ENCODE measurements at places on chromosomes 4 and X. TPM values are rescaled to one million over a fixed set of nuclear protein-coding genes. Genes with fewer than 3 reads are reported as not detected.

GRCh38 chrX:22742174-22742573 lies 257.6 kb upstream of the DDX53 start:
- DNase-seq = no peak

GRCh38 chr4:122577808-122578781 lies 42.8 kb downstream of the IL21 start:
- DNase-seq = peak; percentile 88

DNA sequence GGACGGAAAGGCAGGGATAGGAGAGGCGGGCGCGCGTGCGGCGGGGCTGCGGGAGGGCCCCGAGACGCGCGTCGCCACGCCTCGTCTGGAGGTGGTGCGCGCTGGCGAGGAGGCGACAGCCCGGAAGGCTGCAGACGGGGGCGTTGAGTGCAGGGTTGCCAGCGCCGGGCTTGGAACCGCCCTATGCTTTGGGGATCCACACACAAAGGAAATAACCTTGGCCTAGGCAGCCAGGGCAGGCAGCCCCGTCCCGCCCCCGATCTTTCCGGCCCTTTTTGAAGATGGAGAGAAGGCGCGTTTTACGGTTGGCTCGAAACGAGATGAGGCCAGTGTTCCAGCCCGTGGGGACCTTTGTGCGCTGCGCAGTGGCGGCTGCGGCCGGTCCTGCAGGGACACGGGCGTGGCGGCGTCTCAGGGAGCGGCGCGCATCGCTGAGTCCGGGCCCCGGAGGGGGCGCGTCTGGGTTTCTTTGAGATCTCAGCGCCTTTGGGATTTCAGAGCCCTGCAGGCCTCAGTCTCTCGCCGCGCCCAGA lies 50.8 kb upstream of the TRIM2 start:
- DNase-seq = peak; percentile 93

EVC gene
- total RNA-seq = 1.5 TPM

DNA sequence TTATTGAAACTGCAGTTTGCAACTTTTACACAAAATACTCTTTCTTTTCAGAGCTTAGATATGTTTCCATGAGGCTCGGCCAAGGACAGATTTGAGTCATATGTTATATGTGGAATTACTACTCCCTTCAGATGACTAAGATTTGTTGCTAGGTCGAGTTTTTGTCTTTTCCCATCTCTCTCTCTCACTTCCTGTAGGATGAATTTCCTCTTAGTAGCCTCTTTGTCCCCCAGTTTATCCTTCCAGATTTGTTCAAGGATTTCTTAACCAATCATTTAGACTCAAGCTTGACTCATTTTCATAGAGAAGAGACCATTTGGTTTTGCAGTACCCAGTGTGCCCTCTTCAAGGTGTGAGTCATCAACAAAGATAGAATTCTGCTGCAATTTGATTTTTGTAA lies 209.2 kb downstream of the GLUD2 start:
- DNase-seq = no peak

FANCB gene
- 1.6 TPM for total RNA-seq

- peak; percentile 39 for DNase-seq
These were observed 83.6 kb downstream of the CCNG2 start for GRCh38 chr4:77240469-77241066.

SLC2A9 gene
- 3.6 TPM for total RNA-seq

NXF2 gene
- total RNA-seq = not detected

IBSP gene
- total RNA-seq = not detected

DNA sequence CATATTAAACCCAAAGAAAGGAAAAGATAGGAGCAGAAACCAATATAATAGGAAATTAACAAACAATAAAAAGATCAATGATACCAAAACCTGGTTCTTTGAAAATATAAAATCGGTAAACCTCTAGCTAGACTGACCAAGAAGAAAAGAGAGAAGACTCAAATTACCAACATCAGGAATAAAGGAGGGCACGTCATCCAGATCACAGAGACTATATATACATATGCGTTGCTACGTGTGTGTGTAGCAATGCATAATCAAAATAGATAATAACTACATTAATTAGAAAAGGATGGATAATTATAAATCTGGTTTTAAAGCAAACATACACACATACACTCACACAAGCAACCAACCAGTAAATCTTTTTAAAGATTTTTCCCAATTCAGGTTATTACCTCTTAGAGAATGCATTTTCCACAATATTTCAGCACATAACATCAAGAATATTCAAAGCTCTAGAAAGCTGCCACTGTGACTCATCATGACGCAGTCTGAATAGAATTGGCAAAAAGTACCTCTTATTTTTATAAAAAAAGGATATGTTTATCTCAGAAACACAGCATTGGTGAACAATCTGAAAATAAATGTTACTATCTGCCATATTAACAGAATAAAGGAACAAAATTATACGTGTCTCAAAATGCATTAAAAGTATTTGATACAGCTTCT lies 41.4 kb upstream of the USP9X start:
- DNase-seq = no peak

FRMPD3 gene
- total RNA-seq = not detected

DNA sequence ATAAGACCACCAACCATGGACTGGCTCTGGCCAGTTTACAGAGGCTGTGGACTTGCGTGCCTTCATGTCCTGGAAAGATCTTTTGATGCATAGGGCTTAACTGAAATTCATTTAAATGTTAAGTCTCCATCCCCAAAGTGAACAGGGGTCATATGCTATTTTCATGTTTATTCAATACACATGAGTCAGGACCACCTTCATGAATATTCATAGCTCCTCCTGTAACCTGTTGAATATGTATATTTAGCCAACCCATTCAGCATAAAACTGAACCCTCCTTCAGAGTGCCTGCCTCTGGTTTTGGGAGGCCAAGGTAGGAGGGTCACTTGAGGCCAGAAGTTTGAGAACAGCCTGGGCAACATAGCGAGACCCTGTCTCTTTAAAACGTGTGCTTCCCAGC lies 7.1 kb downstream of the CTPS2 start:
- no peak for DNase-seq

- DNase-seq = no peak
These were observed 25.0 kb upstream of the CWH43 start for GRCh38 chr4:48960988-48961635.

NLGN4X gene
- total RNA-seq = 0.08 TPM

KCNIP4 gene
- not detected for total RNA-seq

- no peak for DNase-seq
These were observed 1.6 kb downstream of the OPRPN start for GRCh38 chr4:70399319-70399718.
